Activated naive CD8-positive, alpha-beta T cell treated with anti-CD3 and anti-CD28 coated beads for 36 hours (primary cell): ENCODE measurements at places on chromosomes 11 and 22.

DNA sequence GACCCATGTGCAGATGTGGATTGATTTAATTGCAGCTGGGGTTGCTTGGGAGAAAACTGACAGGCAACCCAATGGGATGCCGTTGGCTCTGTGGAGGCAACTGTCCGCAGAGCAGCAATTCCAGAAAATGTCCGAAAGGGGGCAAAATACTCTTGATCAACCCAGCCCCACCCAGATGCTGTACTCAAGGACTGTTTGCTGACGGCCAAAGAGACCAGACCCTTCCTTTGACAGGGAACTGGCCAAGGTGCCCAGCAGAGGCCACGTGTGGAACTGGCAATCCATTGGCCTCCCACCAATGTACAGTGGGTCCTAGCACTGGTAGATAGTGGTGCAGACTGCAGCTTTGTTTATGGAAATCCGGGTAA is 29.7 kb upstream of the KCNA4 start:
- no peak for DNase-seq

- DNase-seq: no peak
Observed at GRCh38 chr22:25475257-25476022, 89.0 kb upstream of the GRK3 start.

- no peak for DNase-seq
Observed at GRCh38 chr11:70267405-70267950, 3.0 kb upstream of the PPFIA1 start.

DNA sequence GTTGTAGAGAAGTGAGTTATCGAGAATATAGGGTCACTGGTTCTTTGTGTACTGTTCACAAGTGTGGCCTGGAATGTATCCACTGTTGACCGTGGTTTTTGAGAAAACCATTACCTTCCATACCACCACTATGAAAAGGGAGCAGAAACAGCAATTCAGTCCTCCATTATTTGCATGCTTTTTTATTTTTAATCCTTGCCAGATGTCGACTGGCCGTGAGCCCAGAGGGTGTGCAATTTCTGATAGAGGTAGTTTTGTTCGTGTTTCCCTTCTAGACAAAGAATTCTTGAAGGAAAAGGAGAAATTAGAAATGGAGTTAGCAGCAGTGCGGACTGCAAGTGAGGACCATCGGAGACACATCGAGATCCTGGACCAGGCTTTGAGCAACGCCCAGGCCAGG is 81.7 kb downstream of the AMOTL1 start:
- DNase-seq: no peak

- DNase-seq: no peak
Observed at GRCh38 chr22:17829695-17830042, 55.4 kb upstream of the BID start.

- no peak for DNase-seq
Observed at GRCh38 chr22:21818487-21819182, 48.8 kb downstream of the MAPK1 start.

DNA sequence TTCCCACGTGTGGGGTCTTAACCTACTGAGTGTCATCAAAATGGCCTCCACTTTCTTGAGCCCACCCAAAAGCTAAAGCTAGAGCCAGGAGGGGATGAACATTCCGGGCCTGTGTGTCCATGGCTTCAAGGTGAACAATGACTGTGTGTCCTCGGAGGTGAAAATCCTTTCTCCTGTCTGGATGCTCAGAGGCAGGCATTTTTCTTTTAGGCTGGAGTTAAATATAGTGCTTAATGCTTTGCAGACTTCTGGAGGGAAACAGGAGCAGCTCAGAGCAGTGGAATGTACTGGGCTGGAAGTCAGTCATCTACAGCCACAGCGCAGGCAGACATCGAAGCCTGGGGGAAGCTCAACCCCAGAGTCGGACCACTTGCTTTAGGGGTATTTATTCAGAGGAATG is 68.6 kb upstream of the TMEM45B start:
- DNase-seq: no peak

DNA sequence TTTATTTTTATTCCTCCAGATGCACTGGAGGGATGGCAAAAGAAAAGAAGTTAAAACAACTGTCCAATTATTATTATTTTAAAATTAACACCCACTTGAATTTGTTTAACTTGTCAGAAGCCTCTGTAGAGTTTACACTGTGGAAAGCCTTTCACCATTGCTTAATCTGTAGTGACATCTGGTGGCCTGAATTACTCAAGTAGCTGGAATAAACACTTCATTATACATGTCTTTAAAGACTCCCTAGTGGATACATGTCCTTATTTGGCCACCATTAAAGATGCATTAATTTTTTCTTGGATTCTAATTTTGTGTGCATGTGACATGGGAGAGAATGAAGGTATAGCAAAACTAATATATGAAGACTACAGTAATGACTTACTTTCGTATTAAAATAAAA is 1496.5 kb downstream of the FAM181B start:
- no peak for DNase-seq

GRCh38 chr11:35322318-35322979 is 96.9 kb downstream of the SLC1A2 start:
- DNase-seq: no peak

DNA sequence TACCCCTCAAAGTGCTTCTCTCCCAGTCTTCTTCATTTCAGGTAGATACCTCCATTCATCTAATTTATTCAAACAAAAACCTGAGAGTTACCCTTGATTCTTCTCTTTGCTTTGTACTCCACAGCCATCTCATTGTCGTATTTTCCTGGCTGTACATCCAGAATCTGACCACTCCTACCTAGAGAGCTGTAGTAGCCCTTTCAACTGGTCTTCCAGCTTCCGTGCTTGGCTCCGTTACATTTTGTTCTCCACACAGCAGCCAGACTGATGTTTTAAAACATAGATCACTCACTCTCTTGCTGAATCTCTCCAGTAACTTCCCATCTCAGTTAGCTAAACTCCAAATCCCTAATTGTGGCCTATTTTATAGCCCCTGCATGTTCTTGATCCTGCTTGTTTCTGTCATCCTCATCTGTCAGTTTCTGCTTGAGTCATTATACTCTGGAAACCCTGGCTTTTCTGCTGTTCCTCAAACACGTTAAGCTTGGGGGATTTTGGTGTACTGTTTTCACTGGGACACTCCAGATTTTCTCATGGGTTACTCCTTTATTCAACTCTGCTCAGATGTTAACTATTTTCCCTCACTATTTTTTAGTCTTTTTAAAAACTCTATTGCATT is 7.4 kb downstream of the SPCS2 start:
- DNase-seq: no peak

GRCh38 chr11:90229791-90230190 is 6.9 kb upstream of the CHORDC1 start:
- DNase-seq: no peak

DNA sequence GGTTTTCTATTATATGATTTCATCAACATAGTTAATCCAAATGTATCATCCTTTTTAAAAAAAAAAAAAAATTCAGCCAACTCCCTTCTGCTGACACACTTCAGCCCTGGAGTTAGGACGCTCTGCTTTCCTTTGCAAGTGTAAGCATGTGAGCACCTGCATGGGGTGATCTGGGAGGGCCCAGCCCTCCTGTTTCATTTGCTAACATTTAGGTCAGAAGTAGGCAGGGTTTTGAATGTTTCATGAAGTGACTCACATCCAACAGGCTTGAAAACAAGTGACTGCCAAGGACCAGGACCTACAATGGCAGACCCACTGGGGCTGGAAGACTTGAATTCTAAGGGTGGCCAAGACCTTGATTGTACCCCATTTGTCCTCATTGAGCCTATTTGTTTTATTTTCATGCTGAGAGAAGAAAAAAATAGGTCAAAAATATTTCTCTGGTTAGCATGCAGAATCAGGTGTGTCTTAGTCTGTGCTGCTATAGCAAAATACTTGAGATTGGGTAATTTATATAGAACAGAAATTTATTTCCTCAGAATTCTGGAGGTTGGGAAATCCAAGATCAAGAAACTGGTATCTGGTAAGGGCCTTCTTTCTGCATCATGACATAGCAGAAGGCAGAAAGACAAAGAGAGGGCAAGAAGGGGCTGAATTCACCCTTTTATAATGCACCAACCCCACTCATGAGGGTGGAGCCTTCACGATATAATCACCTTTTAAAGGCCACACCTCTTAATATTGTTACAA is 137.6 kb downstream of the CD44 start:
- DNase-seq: no peak

- DNase-seq: peak; percentile 59
Observed at GRCh38 chr11:111429066-111429506, 50.0 kb upstream of the POU2AF1 start.
